ENCODE measurements at places on chromosomes 11 and 22. TPM values are rescaled to one million over a fixed set of nuclear protein-coding genes. Genes with fewer than 3 reads are reported as not detected.

DNA sequence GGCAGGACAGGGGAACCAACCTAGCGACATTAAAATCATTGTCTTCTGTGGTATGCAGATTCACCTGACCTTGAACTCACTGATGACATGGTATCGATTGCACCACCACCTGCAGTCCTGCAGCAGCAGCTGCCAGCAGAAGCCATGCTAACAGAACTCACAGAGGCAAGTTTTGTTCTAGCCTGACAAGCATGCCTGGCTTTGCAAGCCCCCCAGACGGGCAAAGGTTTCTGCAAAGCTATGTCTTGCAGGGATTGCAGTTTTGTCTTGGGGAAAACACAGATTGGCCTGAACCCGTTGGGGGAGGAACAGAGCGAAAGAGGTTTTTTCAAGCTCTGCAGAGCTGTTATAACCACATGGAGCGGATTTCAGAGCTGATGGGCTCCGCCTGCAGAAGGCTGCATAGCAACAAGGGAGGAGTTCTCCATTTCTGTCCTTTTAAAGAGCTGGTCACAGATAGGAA is 221.0 kb downstream of the HIPK3 start:
- H3K4me1 ChIP-seq, result peaks cover 4% of the 10 kb centered on the region
- H3K27me3 ChIP-seq, result no peaks in the 10 kb centered on the region
- H3K27ac ChIP-seq, result no peak overlapping the region

The CSNK2A3 gene
- 3.9 TPM for total RNA-seq

The RTN4RL2 gene
- total RNA-seq, result not detected

DNA sequence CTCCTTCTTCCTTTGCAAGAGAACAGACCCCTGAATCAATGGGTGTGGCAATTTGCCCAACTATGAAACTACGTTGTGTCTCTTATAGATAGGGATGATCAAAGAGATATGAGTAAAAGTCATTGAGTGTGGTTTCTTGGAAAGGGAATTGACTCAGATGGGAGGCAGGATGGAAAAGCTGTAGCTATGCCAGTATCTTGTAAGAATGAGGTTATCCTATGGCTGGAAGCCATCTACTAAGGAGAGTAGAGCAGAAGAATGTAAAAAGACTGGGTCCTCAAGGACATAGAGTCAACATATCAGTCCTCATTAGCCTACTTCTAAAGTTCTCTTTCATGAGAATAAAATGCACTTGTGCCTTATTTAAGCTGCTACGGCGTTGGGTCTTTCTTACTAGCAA is 78.9 kb upstream of the POU2AF2 start:
- H3K4me3 ChIP-seq, result no peak overlapping the region
- H3K36me3 ChIP-seq, result no peaks in the 10 kb centered on the region
- DNase-seq, result peak; percentile 11

GRCh38 chr11:57468276-57468675 is 7.9 kb downstream of the RTN4RL2 start:
- H3K36me3 ChIP-seq, result no peaks in the 10 kb centered on the region
- H3K27ac ChIP-seq, result no peak overlapping the region
- H3K4me3 ChIP-seq, result no peak overlapping the region
- peaks cover 15% of the 10 kb centered on the region for H3K27me3 ChIP-seq

DNA sequence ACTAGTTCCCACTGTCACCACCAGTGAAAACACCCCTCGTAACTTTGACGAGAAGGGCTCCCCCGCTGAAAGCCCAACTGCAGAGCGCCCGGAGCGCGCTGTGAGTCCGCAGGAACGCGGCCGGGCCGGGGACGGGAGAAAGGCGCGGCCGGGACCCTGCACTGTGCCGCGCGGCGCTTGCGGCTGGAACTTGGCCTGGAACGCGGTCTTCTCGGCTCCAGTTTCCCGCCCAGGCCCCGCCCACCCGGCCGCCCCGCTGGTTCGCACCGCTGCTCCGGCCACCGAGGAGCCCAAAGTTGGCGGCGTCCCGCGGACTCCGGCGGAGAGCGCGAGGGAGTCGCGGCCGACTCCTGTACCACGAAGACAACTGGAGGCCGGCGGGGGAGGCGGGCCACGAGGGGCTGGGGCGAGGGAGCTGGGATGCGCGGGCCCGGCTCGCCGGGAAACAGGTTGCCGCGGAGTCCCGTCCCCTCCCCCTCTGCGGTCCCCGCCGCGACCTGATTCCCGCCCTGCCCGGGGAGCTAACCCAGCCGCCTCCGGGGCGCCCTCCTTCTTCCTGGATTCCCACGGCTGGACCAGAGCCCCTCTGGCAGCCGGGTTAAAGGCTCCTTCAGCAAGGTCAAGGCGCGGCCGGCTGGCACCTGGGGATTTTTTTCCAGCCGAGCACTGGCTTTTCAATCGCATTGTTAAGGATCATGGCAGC is 3.4 kb downstream of the TENM4 start:
- H3K4me3 ChIP-seq, result peak overlapping the region; percentile 57
- peak; percentile 57 for DNase-seq
- H3K36me3 ChIP-seq, result no peaks in the 10 kb centered on the region

DNA sequence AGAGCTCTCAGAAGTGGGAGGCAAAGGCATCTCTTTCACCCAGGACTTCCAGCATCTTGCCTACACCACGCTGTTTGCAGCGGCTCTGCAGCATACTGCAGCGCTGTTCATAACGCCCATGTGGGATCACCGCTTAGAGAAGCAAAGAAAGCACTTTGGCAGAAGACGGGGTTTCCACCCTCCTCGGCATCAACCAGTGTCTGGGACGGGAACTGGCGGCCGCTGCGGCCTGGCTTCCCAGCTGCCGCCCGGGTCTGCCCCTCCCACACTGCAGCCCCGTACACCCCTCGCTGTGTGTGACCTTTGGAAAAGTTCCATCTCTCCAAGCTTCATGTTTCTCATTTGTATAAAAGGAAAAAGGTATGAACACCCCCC is 545 bp upstream of the TIRAP start:
- peak overlapping the region; percentile 78 for H3K27ac ChIP-seq
- H3K4me3 ChIP-seq, result peak overlapping the region; percentile 83
- peaks cover 3% of the 10 kb centered on the region for H3K4me1 ChIP-seq
- peaks cover 4% of the 10 kb centered on the region for H3K36me3 ChIP-seq
- H3K27me3 ChIP-seq, result no peaks in the 10 kb centered on the region

DNA sequence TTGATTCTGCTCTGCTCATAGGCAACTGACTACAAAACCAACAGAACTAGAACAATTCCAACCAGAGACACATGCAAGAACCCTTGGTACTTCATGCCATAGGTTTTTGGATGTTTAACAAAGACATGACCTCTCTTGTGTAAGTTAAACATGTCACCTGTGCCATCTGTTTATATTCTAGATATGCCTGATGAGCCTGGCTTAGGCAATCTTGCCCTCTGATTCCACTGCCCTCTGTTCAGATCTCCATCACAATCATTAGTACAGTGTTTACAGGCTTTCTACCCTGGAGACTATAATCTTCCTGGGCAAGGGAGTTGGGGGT is 40.8 kb downstream of the ABTB2 start:
- peaks cover 19% of the 10 kb centered on the region for H3K27me3 ChIP-seq
- no peak for DNase-seq
- H3K36me3 ChIP-seq, result no peaks in the 10 kb centered on the region
- H3K4me3 ChIP-seq, result no peak overlapping the region
- no peak overlapping the region for H3K27ac ChIP-seq

GRCh38 chr11:12767577-12767976 is 93.4 kb downstream of the TEAD1 start:
- DNase-seq, result no peak
- H3K27ac ChIP-seq, result no peak overlapping the region
- no peaks in the 10 kb centered on the region for H3K27me3 ChIP-seq
- peaks cover 23% of the 10 kb centered on the region for H3K36me3 ChIP-seq
- H3K4me3 ChIP-seq, result no peak overlapping the region

DNA sequence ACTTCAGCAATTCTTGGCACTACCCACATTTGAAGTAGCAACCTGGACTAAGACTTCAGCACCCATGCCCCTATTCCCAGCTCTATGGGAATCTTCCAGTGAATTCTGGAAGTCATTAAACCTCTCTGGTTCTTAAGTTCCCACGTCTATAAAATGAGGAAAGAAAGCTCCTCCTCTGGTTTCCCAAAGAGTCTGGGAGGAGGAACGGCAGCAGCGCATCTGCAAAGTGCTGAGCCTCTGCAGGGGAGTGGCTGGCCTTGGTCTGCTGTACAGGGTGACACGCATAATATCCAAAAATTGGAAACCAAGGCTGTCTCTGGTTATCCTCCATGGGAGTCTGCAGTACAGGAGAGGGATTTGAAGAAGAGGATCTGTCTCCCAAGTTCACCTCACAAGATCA is 73.6 kb upstream of the TP53I11 start:
- H3K27ac ChIP-seq, result no peak overlapping the region
- no peak overlapping the region for H3K4me3 ChIP-seq
- peaks cover 21% of the 10 kb centered on the region for H3K27me3 ChIP-seq
- peaks cover 13% of the 10 kb centered on the region for H3K4me1 ChIP-seq
- no peaks in the 10 kb centered on the region for H3K36me3 ChIP-seq

The DEPDC7 gene
- total RNA-seq, result 9.7 TPM

- peak overlapping the region; percentile 29 for H3K4me3 ChIP-seq
- peak; percentile 86 for DNase-seq
- peak overlapping the region; percentile 84 for H3K27ac ChIP-seq
- no peaks in the 10 kb centered on the region for H3K27me3 ChIP-seq
- peaks cover 11% of the 10 kb centered on the region for H3K4me1 ChIP-seq
Observed at GRCh38 chr11:15800111-15800800, 556.1 kb downstream of the SOX6 start.

DNA sequence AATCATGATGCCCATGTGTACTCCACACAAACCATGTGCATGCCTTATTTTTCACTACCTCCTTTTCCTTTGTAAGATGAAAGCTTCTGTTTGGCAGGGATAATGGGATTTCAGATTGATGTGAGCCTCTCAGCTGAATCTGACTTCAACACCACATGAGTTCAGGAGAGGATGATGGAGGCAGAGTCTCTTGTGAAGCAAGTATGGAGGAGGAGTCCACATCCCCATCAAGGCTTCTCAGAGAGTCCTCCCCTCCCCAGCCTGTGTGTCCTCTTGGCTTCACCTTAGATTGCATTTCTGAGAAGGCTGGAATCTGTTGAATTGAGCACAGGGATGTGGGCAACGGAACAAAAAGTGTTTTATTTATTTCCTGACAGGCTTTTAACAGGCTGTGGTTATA is 370.4 kb downstream of the FAT3 start:
- H3K27ac ChIP-seq, result no peak overlapping the region
- H3K27me3 ChIP-seq, result no peaks in the 10 kb centered on the region
- no peaks in the 10 kb centered on the region for H3K36me3 ChIP-seq
- no peak overlapping the region for H3K4me3 ChIP-seq

DNA sequence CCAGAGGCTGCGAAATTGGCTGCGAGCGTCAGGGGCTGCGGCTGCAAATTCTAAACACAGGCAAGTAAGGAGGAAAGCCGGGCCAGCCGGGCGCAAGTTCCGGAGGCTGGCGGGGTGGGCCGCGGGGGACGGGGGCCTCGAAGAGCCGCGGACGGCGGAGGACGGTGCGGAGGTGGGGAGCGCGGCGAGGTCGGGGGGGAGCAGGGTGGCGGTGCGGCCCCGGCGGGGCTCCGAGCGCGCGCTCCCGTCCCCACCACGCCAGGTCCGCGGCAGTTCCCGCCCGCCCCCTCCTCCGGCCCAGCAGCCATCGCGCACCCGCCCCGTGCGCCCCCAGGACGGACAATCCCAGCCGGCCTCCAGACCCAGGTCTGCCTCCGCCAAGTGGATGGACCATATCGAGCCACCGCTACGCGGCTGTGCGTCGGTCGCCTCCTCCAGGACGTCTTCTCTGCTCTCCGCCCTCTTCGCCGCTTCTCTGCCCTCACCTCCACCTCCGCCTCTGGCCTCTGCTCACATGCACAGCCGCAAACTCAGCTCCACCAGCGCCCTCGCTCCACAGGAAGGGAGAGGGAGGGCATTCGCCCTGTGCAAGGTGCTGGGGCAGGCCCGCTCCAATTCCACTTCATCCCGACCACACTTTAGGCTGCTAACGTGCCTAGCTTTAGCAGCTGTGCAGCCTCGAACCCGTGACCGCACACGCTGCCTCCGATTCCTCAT is 7.2 kb downstream of the ELFN2 start:
- peaks cover 7% of the 10 kb centered on the region for H3K4me1 ChIP-seq
- H3K4me3 ChIP-seq, result peak overlapping the region; percentile 51
- H3K36me3 ChIP-seq, result no peaks in the 10 kb centered on the region
- no peak overlapping the region for H3K27ac ChIP-seq

GRCh38 chr11:86715611-86716010 is 43.2 kb upstream of the ME3 start:
- DNase-seq, result no peak
- peaks cover 7% of the 10 kb centered on the region for H3K4me1 ChIP-seq
- no peak overlapping the region for H3K27ac ChIP-seq

GRCh38 chr22:19067696-19068348 is 54.4 kb downstream of the DGCR2 start:
- peaks cover 6% of the 10 kb centered on the region for H3K4me1 ChIP-seq
- H3K27ac ChIP-seq, result no peak overlapping the region
- no peak for DNase-seq
- H3K27me3 ChIP-seq, result no peaks in the 10 kb centered on the region

DNA sequence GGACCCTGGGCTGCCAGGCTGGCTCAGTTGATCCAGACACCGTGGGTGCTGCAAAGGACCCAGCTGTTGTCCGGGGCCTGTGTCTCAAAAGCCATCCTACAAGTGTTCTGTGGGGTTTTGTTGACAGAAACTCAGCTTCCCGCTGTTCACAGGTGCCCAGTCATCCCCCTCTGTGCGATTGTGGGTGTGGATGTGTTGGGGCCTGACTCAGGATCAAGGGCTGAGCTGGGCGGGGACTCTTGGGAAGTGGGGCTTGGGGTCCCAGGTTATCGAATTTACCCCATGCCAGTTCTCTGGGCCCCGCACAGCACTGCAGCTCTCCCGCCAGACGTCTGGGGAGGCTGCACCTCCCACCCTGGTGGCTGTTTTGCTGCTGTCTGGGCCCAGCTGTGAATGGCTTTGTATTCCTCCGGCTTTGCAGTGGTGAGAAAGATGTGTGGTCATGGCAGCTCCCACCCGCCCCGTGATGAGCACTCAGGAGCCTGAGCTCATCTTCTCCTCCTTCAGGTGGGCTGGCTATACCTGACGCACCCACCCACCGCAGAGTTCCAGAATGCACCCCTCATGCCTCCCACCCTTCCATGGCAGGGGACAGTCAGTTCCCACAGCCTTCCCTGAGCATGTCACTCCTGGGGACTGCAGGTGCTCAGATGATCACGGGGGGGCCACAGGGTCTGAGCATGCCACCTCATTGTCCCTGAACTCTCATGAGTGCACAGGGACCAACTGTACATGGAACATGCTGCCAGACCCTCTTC is 3.6 kb upstream of the AP2A2 start:
- DNase-seq, result no peak
- peaks cover 4% of the 10 kb centered on the region for H3K4me1 ChIP-seq
- H3K36me3 ChIP-seq, result peaks cover 2% of the 10 kb centered on the region
- no peak overlapping the region for H3K27ac ChIP-seq
- H3K27me3 ChIP-seq, result no peaks in the 10 kb centered on the region

The MEI1 gene
- 1.1 TPM for total RNA-seq

DNA sequence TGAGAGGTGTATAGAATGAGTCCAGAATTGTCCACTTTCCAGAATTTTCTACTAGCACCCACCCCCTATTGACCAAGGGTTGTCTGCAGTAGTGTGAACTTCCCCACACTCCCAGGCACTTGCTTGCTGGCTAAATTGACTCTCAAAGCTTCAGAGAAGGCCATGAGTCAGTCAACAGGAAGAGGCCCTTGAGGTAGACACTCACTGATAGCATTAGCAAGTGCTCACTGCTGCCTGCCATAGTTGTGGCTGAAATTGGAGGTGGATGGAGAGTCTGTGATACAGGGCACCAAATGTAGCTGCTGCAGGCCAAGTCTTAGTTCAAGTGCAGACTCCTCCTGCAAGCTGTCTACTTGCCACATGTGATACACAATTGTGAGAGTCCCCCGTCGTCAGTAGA is 156.8 kb downstream of the SPON1 start:
- H3K36me3 ChIP-seq, result no peaks in the 10 kb centered on the region
- H3K27me3 ChIP-seq, result no peaks in the 10 kb centered on the region
- H3K4me1 ChIP-seq, result no peaks in the 10 kb centered on the region

Data from IMR-90 (cell line).